ENCODE measurements at places on chromosomes 3 and 15.

- DNase-seq: no peak
Observed at GRCh38 chr3:64595253-64595694, 92.5 kb downstream of the ADAMTS9 start.

DNA sequence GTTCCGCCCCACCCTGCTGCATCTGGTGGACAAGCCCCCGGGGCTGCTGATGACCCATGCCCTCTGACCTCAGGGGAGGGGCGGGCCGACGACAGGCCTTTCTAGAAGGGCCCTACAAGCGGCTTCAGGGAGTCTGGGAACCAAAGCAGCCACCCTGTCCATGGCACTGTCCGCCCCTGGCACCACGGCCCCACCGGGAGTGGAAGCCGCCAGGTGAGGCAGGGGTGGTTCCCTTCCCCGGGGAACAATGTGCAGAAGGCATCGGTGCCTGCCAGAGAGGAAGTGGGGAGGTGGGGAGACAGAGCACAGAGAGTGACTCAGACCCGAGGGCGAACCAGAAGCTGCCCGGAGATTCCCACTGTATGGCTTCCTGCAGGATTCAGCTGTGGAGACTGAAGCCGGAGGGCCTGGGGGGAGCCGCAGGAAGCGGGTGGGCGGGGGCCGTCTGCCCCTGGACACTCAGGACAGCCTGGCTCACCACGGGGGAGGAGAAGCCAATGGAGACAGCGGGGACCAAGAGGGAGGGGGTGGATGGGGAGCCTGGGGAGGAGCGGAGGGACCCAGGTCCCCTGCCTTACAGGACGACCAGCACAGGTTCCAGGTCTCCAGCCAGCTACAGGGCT lies 134.0 kb downstream of the TPRA1 start:
- DNase-seq: no peak

DNA sequence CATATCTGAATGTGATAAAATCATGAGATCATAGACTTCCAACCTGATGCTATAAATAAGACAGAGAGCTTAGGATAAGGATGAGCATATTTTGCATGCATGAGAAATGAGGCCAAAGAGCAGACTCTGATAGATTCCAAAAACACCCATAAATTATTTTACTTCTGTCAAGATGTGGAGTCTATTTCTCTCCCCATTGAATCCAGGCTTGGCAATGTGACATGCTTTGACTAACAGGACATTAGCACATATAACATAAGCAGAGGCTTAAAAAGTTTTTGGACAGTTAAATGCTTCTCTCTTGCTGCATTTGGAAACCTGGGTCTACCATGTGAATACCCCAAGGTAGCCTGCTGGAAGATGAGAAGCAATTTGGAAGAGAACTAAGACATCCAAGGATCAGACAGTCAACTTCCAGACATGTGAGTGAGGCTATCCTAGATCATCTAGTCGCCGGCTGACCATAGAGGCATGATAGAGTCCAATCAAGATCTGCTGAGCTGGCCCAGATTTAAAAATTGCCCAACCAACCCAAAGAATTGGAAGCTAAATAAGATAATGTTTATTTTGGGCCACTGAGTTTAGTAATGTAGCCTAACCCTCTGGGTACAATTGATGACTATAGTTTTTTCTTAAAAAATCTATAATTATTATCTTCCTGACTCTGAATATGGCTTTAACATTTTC lies 30.3 kb downstream of the MYLK start:
- DNase-seq: no peak

- no peak for DNase-seq
Observed at GRCh38 chr3:157672061-157672460, 168.8 kb upstream of the VEPH1 start.

- no peak for DNase-seq
Observed at GRCh38 chr15:29556380-29556779, 265.9 kb downstream of the TJP1 start.

DNA sequence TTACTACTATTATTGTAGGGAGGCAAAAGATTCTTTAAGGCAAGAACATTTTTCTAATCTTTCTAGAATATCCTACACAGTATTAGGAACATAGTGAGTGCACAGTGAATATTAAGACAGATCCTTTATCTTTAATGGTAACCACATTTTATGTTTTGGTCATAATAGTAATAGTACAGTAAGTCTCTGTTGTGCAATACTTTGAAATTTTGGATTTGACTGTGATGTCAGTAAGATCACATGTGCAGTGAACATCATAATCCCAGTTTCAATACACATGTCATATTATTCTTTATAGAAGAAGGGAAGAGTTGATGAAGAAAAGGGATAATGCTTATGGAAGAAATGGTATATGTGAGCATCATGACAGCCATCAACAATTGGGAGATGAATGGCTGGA lies 10.7 kb downstream of the STT3B start:
- DNase-seq: no peak

DNA sequence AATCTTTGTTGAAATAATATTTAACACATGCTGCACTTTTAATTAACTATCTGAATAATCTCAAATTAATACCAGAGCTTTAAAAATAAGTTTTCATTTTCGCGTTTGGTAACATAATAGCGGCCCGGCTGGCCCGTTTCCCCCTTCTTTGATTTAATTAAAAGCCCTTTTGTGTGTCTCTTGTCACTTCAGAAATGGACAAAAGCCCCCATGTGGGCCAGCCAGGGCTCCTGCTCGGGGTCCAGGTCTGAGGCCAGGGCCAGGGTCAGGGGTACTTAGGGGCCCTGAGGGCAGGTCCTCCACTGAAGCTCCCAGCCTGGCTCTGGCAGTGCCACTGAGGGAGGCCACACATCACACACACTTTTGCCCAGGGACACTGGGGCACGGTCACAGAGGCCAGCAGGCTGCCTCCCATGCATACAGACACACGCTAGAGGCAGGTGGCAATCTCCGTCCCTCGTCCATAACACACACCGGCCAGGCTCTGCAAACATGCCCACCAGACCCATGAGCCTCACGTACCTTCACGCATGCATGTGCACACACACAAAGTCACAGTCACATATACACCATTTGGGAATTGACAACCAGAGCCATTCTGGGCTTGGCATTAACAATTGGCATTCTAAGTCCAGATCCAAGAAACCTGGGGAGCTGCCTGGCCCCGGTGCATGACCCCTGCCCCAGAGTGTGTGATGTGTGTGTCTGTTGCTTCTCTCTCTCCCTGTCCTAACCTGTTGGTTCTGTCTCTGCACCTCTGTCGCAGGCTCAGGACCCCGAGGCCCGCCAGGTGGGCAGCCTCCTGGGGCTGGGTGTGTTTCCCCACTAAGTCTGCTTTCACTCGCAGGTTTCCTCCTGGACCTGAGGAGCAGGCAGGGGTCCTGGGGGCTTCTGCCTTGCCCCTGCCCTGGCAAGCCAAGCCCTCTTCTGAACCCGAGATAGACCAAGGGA lies 38.5 kb downstream of the DNAJB8 start:
- DNase-seq: no peak
